ENCODE measurements at places on chromosomes 16 and 17.
A peak's percentile ranks its signal among the peaks of the same experiment; 100 is the strongest.

DNA sequence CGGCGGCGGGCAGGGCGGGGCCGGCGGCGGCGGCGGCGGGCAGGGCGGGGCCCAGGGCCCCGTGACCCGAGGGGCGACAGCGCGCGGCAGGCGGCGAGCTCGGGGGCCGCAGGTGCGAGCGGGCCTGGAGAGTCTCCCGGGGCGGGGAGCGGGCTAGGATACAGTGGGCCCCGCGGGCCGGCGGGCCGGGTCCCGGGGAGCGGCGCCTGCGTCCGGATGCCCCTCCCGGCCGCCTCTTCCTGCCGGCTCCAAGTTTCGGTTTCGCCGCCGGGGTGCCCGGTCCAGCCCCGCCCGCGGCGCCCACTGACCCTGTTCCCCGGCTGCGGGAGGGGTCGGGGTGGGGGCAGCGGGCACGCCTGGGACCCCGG is at the start of gene RNF213:
RNF213 (plus strand) TSS at position 62 of the 368 bp plus-strand sequence. CDS start 2,830 bp downstream, outside the sequence.
- peak; percentile 37 for DNase-seq

DNA sequence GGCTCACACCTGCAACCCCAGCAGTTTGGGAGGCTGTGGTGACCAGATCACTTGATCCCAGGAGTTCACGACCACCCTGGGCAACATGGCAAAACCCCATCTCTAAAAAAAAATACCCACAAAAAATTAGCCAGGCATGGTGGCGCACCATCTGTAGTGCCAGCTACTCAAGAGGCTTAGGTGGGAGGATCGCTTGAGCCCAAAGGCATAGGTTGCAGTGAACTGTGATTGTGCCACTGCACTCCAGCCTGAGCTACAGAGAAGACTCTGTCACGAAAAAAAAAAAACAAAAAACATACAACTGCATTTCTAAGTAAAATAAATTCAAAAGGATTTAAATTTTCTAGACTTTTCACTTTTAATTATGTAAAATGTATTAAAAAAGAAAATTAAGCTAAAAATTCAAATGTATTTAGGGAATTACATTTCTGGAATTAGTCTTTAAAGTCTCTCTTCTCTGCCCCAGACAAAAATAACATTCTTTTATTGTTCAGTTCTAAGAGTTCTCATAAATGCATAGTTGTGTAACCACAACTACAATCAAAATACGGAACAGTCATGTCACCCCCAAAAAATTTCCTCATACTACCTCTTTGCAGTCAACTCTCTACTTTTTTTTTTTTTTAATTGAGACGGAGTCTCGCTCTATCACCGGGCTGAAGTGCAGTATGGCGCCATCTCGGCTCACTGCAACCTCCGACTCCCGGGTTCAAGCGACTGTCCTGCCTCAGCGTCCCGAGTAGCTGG is 14.1 kb downstream of the FAM222B start:
- no peak for DNase-seq

GRCh38 chr16:997440-998051 is 16.0 kb downstream of the SOX8 start:
- peak; percentile 55 for DNase-seq

- DNase-seq = no peak
Observed at GRCh38 chr16:24839347-24839972, 6.3 kb upstream of the SLC5A11 start.

DNA sequence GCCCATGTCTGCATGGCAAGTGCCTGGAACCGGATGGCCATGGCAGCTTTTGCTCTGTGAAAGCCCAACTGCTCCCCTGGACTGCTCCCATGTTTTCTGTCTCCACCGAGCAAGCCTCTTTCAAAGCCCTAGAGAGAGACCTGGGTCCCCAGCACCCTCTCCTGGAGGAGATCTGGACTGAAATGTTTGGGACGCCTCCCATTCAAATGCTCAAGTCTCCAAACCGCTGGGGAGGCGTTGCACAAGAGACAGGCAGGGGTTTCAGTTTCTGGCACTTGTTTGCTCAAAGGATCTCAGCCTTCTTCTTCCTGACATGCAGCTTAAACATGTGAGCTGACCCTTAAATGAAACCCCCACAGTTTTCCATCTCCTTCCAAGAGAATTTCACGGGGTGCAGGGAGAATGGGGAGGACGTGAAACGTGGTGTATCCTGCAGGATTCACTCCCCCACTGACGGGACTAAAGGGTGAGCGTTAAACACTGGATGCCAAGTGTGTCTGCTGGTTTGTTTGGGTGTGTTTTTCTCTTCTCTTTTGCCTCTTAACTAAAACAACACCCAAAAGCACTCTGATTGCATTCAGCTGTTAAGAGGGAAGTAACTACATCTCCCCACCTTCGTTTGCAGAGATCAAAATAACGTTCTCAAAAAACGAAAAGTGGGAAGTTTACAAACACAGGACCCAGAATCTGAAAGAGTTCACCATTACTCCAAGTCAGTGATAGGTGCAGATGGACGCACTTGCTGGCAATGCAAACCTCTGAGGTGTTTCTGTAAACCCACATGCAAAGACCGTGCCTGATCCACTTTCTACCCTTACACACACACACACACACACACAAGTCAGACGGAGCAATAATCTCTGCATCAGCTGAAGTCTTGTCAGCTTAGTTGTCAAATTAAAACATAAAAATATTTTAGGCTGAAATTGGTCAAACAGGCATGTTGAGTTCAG is 256.9 kb downstream of the C16orf95 start:
- DNase-seq = no peak

GRCh38 chr17:65158622-65159021 is 21.5 kb downstream of the RGS9 start:
- no peak for DNase-seq

- DNase-seq = no peak
Observed at GRCh38 chr17:68054296-68054900, 18.9 kb downstream of the KPNA2 start.

- no peak for DNase-seq
Observed at GRCh38 chr17:39069114-39069756, 82.2 kb downstream of the PLXDC1 start.

GRCh38 chr16:87724490-87725291 is 41.1 kb downstream of the KLHDC4 start:
- no peak for DNase-seq

GRCh38 chr17:30326809-30327208 is 7.0 kb downstream of the TMIGD1 start:
- no peak for DNase-seq

DNA sequence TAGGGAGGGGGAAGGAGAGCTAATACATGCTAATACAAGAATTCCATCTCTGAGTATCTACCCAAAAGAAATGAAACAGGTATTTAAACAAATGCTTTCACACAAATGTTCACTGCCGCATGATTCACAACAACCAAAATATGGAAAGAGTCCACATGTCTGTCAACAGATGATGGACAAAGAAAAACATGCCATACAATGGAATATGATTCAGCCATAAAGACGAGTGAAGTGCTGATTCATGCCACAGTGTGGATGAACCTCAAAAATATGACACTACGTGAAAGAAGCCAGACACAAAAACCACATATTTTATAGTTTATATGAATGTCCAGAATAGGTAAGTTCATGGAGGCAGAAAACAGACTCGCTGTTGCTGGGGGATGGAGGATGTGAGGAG is 321.4 kb downstream of the FOXL1 start:
- DNase-seq = no peak

GRCh38 chr17:79114458-79115301 is 40.1 kb downstream of the ENGASE start:
- no peak for DNase-seq

GRCh38 chr16:14196011-14196410 is 124.9 kb downstream of the MRTFB start:
- no peak for DNase-seq

DNA sequence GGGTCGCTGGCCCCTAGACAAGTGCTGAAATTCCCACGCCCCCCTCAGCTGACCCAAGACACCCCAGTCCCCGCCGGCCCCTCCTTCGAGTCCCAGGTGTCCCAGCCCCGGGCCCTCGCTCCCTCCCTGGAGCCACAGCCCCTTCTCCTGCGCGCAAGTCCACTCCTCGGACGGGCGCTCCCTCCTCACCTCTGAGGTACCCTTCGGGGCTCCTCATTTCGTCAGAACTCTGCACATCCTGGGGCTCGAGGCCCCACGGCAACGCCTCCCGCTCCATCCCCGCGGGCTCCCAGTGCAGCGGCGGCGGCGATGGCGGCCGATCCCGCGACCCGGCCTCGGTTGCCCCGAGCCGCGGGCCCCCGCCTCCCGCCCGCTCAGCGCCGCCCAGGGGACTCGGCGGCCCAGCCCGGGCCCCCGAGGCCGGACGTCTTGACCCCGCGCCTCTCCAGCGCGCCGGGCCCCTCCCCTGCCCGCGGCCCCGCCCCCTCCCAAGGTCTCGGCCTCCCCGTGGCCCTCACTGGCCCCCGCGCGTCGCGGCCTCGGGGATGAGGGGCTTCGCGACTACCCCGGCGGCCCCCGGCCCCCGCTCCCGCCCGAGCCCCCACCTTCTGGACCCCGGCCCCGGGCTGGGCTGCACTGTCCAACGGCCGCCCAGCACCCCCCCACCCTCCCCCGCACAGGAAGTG is at the start of gene ZNF768:
ZNF768 (minus strand) TSS at position 430 of the 686 bp plus-strand sequence; CDS start at position 277, 153 bp downstream.
- DNase-seq = peak; percentile 48

DNA sequence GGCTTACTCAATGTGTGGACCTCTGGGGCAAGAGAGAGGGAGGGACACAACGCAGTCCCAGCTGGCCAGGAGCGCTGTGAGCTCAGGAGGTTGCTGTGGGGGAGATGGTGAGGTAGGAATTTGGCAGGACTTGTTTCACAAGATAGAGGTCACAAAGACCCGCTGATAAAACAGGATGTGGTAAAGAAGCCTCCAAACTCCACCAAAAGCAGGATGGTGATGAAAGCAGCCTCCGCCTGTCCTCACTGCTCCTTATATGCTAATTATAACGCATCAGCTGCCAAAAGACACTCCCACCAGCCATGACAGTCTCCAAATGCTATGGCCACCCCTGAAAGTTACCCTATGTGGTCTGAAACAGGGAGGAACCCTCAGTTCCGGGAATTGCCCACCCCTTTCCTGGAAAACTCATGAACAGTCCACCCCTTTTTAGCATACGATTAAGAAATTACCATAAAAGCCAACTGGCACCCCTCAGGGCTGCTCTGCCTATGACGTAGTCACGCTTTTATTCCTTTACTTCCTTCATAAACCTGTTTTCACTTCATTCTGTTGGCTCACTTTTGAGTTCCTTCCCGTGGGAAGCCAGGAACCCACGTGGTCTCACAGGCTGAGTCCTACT is 5.3 kb upstream of the EIF4A3 start:
- no peak for DNase-seq

GRCh38 chr17:63304704-63305261 is 141.3 kb downstream of the CYB561 start:
- no peak for DNase-seq

- no peak for DNase-seq
Observed at GRCh38 chr17:73292031-73292531, 19.7 kb downstream of the CDC42EP4 start.

DNA sequence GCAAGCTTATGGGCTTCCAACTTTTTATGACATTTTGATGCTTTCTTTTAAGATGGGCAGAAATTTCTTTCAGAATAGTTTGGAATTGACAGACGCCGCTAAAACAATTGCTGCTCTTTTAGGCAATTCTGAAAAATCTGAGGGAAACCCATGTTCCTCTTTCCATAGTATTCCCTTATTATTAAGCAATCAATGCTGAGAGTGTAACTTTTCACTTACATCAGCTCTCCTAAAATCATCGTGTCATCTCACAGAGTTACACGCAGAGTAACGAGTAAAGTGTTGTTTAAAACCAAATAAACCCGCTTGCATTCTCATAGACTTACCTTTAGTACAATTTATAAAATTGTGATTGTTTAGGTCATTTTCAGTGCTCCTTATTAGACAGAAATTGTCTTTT is 150.6 kb downstream of the MAF start:
- no peak for DNase-seq

- DNase-seq = no peak
Observed at GRCh38 chr17:66775881-66776400, 59.0 kb upstream of the CACNG5 start.

DNA sequence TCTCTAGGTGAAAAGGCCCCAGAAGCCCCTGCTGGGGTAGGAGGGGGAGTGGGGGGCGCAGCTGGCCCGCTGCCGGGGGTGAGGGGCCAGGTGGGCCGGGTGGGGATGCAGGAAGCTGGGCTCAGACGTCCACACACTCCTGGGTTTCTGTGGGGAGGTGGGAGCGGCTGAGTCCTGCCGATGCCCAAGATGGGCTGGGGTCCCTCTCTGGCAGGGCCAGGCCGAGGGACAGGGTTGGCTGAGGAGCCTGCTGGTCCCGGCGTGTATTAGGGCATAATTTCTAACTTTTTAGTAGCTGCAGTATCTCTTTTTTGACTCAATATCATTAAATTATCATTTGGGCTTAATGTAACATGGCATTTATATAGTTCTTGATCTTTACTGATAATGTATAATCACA is 121.4 kb upstream of the CORO6 start:
- DNase-seq = no peak

- no peak for DNase-seq
Observed at GRCh38 chr16:4017807-4018206, 98.4 kb downstream of the ADCY9 start.

GRCh38 chr17:79490530-79490929 is 120.3 kb downstream of the RBFOX3 start:
- DNase-seq = no peak

DNA sequence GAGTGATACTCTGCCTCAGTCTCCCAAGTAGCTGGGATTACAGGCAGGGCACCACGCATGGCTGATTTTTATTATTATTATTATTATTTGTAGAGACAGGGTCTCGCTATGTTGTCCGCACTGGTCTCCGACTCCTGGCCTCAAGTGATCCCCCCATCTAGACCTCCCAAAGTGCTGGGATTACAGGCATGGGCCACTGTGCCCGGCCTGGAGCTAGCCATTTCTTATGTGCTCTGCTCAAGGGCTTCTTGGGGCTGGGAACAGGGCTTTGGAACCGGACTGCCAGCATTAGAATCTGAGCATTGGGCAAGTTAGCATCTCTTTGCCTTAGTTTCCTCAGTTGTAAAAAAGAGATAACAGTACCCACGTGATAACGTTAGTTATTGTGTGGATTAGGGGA is 111.3 kb downstream of the C16orf78 start:
- no peak for DNase-seq

DNA sequence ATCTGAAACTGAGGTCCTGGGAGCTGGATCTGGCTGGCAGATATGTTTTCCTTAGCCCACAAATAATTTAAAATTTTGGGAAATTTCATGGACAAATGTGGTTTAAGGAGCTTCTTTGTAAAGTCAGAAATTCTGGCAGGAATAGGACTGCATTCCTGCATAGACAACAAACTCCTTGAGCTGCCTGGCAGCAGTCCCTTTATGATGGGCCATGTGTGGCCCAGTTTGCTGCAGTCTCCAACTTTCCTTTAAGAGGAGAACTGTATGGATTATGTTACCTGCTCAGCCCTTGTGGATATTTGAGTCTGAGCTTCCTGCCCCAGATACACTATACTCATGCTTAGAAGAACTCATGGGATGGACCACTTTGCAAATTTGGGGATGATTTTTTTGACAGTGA is 48.5 kb upstream of the HS3ST2 start:
- DNase-seq = no peak

DNA sequence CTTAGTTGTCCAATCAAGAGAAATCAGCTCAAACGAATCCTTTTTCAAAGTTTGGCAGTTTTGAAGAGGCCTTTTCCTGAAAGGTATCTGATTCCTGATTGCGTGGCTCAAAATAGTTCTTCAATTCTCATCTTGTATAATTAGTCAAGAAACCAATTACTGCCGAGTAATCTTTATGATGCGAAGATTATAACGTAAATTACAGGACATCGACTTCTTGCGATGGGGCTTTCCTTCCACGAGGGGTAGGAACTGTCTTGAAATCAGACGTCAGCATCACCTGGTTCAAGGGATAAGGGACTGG is 644 bp upstream of the ARL2BP start:
- DNase-seq = no peak

All from stimulated activated CD4-positive, alpha-beta T cell treated with anti-CD3 and anti-CD28 coated beads, Interleukin-4, amount 100 ng/mL, for 4 hours (primary cell).